C1 segment of cervical spinal cord (tissue), 14 donors: ENCODE measurements at places on chromosomes 7 and 10.

DNA sequence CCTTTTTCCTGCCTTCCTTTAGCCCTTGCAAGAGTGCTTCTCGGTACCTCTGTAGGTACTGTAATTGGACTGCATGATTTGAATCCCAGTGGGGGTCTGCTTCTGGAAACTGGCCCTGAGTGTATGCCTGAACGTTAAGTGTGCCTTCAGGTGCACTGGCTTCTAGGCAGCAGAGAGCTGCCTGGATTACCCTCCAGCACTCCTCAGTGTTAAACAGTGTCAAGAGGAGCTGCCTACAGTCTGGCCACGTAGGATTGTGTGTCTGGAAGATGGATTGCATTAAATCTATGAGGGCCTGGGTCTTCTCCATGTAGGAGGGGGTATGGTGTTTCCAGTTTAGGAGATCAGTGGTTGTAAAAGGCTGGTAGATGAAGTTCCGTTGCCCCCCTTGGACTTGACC, 103.7 kb downstream of the TRIM24 start:
- no peak for DNase-seq

DNA sequence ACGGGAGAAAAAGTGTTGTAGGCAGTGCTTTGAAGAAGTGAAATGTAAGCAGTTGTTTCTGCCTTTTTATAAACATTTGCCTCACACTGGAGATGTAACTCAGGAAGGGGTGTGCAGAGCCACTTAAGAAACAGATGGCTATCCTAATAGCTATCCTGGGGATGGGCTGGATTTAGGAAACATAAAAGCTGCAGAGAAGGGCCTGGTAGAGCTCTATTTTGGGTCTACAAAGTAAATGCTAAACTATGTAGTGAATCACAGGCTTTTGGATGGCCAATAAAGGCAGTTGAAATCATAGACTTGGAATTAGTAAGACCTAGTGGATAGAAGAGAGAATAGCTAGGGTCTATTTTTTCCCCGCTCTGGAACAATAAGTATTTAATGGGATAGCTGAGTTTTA, 79.9 kb upstream of the AGR3 start:
- DNase-seq: no peak

- no peak for DNase-seq
Measured at GRCh38 chr10:822661-823367, 108.7 kb downstream of the LARP4B start.

- no peak for DNase-seq
Measured at GRCh38 chr10:128174581-128175559, 48.6 kb upstream of the MKI67 start.

DNA sequence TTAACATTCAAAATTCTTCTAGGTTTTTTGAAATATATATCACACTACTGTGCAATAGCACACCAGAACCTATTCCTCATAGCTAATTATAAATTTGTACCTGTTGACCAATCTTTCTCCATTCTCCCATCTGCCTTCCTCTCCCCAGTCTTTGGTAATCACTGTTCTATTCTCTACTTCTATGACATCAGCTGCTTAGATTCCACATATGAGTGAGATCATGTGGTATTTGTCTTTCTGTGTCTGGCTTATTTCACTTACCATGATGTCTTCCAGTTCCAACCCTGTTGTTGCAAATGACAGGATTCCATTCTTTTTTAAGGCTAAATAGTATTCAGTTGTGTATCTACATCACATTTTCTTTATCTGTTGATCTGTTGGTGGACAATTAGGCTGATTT, 54.4 kb upstream of the CCDC6 start:
- no peak for DNase-seq

GRCh38 chr7:151061213-151062110, 2.1 kb downstream of the SLC4A2 start:
- no peak for DNase-seq

DNA sequence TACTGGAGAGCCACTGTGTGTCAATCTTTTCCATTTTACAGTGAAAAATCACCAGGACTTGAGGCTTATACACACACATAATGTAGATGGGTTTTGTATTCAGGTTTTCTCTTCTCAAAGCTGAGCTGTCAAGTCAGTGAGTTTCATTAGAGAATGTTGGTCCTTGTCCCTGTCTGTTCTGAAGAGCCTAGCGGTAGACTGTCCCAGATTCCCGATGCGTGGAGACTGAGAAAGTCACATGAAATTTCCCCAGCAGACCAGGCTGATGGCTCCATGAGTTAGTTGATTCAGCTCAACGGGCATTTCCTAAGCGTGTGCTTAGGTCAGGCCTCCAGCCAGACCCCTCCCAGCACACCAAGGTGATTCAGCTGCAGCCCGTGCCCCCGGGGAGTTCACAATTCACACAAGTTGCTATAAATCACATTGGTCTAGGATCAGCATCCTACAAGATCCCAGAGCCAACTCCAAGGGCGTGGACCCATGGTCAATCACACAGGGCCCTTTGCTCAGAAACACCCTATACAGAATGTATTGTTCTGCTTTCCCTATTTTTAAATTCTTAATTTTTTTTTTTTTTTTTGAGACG, 17.2 kb downstream of the CHST15 start:
- no peak for DNase-seq

- no peak for DNase-seq
Measured at GRCh38 chr7:77954773-77955555, 156.4 kb downstream of the PHTF2 start.

DNA sequence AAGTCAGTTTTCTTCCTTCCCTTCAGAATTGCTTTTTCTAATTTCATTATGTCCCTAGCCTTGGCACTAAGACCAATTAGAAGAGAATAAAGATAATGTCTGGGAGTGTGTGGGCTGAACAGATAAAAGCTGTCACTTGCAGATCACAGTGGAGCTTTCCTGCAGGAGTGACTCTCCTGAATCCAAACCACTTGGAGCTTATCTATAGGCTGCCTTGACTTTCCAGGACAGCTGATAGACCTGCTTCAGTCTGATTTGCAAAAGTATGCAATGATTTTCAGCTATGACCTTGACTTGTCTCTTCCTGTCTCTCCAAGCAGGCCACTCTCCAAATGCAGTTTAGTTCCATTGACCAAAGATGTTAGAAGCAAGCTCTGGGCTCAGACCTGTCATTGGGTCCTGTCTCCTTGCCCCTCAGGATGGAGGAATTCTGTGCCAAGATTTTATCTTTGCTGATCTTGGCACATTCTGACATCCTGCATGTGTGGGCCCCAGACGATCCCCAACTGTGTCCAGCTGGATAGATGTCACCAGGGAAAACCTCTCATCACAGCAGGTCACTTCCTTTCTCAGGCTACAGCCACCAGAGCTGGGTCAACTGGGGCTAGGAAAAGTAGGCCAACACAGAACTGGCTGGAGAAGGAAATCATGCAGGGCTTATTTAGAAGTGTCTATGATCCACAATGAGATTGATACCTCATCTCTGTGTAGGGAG, 120.9 kb upstream of the ZNF438 start:
- DNase-seq: no peak

DNA sequence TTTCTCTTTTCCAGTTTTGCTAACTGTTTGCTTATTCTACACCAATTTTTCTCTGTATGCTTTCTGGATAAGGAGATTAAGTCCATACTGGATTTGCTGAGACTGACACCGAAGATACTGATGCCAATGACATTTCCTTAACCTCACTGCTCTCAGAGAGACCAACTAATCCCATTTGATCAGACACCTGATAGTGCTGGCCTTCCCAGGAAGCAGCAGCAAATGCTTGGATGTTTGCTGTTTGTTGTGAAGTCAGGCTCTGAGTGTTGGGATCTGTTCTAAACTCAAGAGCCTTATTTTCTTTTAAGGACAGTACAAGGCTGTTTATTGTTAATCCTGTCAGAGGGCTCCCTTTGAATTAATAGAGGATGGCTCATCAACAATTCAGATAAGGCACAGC, 143.3 kb downstream of the ANK3 start:
- DNase-seq: no peak

- DNase-seq: no peak
Measured at GRCh38 chr7:25928549-25929330, 223.3 kb upstream of the NFE2L3 start.

DNA sequence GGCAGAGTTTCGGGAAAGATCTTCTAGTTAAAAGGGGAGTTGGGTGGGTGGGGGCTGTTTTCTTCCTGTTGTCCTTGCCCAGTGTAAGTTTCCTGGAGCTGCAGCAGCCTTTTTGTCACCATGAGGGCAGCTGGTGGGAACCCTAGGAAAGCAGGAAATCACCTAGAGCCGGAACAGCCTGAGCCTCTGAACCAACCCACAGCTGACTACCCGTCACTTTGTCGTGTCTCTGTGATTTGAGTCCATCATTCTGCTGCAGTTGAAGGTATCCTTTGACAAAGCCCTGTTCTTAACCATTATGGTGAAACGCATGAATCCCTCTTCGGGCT, 1.2 kb upstream of the C10orf143 start:
- no peak for DNase-seq

DNA sequence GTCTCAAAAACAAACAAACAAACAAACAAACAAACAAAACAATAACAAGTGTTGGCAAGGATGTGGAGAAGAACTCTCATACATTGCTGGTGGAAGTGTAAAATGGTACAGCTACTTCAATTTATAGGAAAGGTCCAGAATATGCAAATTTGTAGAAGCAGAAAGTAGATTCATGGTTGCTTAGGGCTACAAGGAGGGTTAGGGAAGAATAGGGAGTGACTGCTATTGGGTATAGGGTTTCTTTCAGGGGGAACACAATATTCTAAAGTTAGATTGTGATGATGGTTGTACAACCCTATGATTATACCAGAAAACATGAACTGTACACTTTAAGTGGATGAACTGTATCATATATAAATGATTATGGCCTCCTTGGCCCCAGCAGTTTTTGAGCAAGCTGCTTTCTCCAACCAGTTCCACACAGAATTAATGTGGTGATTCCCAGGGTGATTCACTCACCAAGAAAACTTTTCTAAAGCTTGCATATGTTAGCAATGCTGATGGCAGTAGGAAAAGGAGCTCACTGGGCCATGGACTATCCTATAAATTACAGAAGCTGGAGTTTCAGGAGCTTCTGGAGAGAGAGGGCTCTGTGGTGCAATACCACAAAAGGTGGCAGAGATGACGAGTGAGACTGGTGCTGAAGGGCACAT, 52.8 kb upstream of the KCNIP2 start:
- no peak for DNase-seq

- DNase-seq: no peak
Measured at GRCh38 chr7:80895056-80895455, 23.8 kb downstream of the SEMA3C start.

DNA sequence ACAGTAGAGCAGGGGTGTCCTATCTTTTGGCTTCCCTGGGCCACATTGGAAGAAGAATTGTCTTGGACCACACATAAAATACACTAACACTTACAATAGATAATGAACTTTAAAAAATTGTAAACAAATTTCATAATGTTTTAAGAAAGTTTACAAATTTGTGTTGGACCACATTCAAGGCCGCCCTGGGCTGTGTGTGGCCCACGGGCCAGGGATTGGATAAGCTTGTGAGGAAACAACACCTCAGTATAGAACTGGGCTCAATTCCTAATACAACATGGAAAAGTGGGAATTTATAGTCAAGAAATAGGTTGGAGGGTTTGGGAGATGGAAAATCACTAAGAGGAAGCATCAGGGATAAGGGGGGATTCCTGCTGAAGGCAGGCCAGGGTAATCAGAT, 17.7 kb downstream of the ZNF277 start:
- DNase-seq: no peak

DNA sequence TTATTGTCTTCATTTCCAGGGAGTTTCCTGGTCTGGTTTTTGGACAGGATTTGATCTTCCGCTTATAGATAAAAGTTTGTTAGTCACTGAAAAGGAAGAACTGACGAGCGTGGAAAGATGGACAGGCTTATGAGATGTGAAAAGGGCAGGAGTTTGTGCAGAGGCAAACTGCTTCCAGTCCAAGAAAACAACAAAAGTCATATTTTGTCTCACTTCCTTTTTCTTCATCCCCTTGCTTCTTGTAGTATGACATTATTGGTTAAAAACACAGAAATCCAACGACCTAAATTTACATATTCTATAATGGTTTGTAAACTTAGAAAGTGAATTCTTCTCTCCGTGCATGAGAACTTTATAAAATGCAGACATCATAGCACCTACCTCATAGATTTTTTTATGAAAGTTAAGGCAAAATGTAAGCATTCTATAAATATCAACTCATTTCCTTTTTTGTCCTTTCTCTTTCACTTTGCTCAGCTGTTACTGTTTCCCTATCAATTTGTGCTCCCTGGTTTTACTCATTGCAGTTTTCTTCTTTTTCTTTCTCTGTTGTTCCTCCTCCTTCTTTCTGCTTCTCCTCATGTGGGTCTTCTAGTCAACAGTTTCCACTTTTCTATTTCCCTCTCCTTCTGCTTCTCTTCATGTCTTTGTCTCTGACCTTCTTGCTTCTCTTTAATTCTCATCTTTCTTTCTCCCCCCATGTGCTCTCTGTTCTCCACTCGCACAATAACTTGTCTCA, 370.2 kb downstream of the ARL4A start:
- no peak for DNase-seq

DNA sequence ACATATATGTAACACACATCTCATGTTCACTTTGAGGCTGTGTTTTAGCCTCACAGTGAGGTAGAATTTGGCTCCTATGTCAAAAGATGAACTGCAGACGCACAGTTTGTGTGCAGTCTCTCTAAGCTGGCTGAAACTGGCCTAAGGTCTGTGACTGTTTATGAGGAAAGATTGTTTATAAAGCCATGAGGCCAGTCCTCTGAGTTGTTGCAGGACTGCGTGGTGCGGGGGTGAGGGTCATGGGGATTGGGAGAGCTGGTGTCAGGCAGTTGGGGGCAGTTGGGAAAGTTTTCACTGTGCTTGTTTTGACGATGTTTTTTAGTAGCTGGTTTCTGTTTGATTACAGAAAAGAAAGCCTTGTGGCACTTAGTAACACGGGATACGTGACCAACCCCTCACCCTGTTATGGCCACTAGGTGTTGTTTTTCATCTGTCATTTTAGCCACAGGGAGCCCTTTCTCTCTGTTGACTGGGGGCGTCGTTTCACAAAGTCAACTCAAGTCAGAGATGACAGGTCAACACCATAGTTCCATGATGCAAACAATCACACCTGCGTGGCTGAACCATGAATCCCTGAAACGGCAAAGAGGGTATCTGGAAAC, 310.9 kb downstream of the CCDC3 start:
- DNase-seq: no peak

DNA sequence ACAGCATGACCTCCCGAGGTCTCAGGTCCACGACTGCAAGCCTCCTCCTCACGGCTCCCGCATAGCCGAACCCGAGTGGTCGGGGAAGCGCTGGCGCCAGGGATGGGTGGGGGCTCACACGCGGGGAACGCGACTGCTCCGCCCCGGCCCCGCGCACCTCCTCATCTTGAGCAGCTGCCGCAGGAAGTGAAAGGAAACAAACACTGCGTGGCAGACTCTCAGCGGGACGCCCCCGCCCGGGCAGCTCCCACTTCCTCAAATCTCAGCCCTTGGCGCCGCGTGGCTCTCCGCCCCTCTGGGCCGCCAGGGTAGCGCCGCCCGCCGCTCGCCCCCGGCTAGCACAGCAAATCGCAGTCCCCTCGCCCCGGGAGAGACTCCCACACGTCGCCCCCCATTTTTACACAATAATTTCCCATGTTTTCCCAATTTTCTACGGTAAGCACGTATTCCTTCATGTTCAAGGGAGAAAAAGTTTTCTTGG, at the start of gene TMEM243:
Gene TMEM243 (minus strand): TSS at position 188 of the 481 bp plus-strand sequence. CDS start 229 bp downstream, outside the sequence.
- DNase-seq: no peak

GRCh38 chr7:70346844-70347462, 748.7 kb downstream of the AUTS2 start:
- DNase-seq: no peak
